ENCODE measurements at places on chromosomes 6 and 20.

GRCh38 chr20:57583289-57584257, 22.7 kb downstream of the PCK1 start:
- no peak for DNase-seq

DNA sequence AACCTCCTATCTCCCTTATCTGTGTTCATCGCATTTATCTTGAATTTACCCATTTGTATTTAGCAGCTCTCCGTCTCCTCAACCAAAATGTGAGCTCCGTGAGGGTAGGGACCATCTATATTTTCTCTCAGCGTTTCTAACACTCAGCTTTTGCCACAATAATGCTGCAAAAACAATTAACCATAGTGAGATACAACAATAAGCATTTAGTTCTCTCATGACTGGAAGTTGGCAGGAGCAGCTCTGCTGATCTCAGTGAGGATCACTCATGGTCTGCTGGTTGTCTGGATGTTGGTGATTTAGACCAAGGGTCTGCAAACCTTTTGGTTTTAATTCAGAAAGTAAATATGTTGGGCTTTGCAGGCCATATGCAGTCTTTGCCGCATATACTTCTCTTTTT, 394.8 kb upstream of the RNF217 start:
- no peak for DNase-seq

DNA sequence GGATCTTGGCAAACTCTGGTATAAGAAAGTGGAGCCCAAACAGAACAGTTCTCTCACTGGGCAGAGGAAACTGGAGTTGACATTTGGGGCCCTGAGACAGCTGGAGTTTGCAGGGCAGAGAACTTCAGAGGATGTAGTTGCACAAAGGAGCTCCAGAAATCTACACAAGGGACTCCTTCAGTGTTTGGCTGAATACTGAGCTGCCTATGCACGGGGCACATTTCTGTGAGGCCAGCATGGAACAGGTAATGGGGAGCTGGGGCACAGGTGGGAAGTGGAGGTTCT, 169.3 kb downstream of the ANKRD60 start:
- no peak for DNase-seq

- no peak for DNase-seq
These were observed 395.1 kb upstream of the SASH1 start for GRCh38 chr6:147947521-147947920.

- DNase-seq, result no peak
These were observed 233.1 kb downstream of the PACRG start for GRCh38 chr6:162960679-162961457.
